ENCODE measurements at places on chromosomes 2 and 18.
A peak's percentile ranks its signal among the peaks of the same experiment; 100 is the strongest.

GRCh38 chr18:31402026-31402373, 25.4 kb downstream of the DSG4 start:
- no peak for DNase-seq

DNA sequence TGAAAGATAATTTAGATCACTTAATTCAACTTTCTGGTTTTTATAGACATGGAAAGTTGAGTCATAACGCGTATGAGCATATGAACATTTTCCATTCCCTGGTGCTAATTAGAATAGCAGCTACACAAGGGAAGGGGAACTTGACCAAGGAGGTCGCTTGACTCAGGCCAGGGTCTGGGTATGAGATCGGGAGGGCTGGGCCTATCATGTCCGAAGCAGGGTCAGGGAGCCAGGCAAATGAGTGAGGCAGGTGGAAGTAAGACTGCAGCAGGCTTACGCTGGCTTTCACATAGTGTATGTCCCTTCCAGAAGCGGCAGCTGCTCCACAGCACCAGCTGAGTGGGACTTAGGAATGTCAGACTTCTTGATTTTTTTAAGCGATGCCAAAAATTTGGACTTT, 14.7 kb downstream of the RALB start:
- DNase-seq: no peak

DNA sequence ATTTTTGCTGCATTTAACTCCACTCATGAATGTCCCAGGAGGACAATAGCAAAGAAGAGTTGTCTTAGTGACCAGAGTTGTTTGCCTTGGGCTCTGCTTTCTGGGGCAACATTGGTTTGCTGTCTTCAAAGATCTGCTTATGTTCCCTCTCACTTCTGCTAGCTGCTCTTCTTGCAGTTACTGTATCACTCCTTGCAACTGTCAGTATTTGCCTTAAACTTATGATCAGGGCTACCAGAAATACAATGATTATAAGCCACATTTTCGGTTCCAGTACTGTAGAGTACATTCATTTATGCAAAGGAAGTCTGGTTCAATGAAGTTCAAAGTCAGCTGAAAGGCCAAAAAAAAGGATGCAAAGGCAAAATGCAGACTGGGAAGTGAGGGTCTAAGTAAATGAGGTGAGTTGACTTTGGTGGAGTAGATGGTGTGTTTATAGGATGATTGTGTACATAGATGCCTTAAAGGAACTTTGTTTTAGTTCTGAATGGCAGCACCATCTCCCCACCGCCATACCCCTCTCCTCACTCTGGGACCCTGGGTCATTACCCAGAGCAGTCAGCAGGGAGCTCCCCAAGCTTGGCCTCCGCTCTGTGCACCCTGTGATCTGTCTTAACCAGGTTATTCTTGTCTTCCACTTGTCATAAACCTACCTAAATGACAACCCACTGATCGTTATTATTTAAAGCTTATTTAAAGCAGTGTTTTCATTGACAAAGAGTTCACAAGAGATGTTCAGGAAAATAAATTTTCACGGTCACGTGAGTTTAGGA, 236.0 kb downstream of the DOK6 start:
- DNase-seq: peak; percentile 29

DNA sequence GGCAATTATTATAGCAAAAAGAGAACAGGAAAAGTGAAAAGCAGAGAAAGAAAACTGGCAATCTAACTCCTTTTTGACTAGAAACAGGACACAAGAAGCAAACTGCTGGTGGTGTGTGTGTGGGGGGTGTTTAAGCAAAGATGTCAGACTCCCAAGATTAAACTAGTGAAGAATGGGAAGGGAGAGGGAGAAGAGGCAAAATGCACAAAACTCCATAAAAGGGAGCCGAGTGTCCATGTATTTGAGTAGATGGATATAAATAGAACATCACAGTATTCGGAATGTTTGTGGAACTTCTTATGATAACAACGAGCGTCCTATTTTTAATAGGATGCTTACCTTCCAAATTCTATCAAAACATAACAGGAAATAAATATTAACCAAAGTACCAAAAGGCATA, 179.8 kb upstream of the TRIB2 start:
- no peak for DNase-seq

GRCh38 chr2:96108541-96109360, 7.6 kb downstream of the ADRA2B start:
- no peak for DNase-seq

GRCh38 chr18:45493830-45494229, 121.4 kb upstream of the SLC14A2 start:
- DNase-seq: no peak

DNA sequence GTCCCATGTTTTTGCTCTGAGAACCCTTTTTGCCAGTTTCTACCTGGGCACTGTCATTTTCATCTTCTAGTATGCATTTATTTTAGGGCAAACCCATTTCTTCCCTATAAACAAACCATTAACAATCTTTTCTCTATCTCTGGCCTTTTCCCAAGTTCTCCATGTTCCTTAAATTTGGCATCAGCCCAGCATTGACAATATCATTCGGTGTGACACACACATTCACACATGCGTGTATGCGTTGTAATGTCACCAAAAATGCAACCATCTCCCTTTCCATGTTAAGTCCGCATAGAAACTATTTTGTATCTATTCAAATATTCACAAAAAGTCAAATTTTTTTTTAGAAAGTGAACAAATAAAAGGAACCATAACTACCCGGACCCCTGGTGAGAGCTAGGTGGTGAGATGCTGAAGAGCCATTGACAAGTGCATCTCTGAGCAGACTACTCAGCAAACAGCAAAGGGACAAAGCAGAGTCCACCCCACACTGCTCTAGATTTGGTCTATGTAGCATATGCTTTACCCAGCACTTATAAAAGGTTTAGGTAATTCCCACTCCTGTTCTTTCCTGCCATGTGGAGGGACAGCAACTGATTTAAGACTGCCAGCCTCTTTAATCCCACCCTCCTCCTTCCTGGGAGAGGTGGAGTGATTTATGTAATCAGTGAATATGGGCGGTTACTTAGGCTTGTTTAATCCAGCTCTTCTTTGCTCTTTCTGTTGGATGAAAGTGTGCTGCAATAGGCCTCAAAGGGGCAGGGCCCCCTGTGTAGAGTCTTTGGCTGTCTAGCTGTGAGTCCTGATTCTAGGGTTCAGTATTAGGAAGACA, 124.1 kb downstream of the METTL8 start:
- no peak for DNase-seq

- DNase-seq: no peak
These were observed 230.6 kb upstream of the ID2 start for GRCh38 chr2:8451273-8451672.

- no peak for DNase-seq
These were observed 277 bp upstream of the INPP1 start for GRCh38 chr2:190343089-190343535.

All from CD4-positive, alpha-beta T cell treated with Interleukin-12 subunit alpha and Interleukin-12 subunit beta, for 1 hour (primary cell).